CD4-positive, alpha-beta T cell treated with Interleukin-6 at 100 ng/mL for 8 hours (primary cell): ENCODE measurements at places on chromosomes 6 and 20.

GRCh38 chr6:85078058-85078457, 313.7 kb upstream of the TBX18 start:
- DNase-seq: no peak

DNA sequence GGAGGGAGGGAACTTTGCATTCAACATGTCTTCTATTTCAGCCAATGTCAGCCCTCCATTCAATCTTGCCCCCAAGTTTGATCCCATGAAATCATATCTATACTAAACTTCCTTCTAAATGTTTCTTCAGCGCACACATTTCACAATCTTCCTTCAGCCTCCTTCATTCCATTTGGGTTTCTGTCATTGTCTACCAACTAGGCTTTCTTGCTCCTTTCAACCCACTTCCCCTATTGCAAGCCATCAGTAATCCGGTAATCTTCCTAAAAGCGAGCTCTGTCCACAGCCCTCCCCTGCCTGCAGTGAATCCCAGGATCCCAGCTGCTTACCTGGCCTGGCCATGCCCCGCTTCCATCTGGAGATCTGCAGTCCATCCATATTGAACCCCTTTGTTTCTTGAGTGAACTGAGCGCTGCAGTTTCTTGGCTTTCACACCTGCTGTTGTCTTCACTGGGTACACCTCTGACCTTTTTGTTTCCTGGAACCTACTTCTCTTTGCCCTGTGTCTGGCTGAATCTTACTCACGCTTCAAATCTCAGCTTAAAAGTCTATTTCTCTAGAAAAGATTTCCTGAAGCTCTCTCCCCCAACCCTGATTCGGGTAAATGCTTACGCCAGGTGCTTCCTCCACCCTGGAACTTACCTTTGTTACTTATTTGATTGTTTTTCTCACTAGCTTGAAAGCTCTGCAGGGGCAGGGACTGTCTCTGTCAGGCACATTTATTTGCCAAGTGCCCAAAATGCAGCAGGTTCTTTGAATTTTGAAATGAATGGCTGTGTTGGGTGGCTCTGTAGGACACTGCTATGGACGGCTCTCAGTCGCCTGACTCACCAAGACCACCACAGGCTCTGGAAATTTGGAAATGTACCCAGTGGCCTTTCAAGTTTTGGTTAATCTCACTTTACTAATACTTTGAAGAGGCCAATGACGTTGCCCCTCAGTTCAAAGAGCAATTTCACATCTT, 50.3 kb downstream of the ADTRP start:
- peak; percentile 70 for DNase-seq

- no peak for DNase-seq
These were observed 12.9 kb downstream of the TAGAP start for GRCh38 chr6:159031846-159032245.

DNA sequence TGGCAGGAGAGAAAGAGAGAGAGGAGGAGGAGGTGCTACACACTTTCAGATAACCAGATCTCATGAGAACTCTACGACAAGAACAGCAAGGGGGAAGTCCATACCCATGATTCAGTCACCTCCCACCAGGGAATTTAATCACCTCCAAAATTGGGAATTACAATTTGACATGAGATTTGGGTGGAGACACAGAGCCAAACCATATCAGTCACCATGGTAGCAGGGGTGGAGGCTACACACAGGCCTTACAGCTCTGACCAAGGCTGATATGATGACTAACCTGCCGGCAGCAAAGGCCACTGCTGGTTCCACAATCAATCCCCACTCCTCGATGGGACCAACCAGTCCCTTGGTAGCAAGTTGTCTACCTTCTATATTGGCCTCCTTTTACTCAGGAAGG, 13.6 kb upstream of the RBM24 start:
- DNase-seq: no peak

GRCh38 chr6:35262596-35262995, 3.1 kb downstream of the ZNF76 start:
- DNase-seq: no peak

- DNase-seq: peak; percentile 6
These were observed 199.2 kb downstream of the CD83 start for GRCh38 chr6:14316651-14317386.

GRCh38 chr6:34094474-34095135, 51.3 kb downstream of the GRM4 start:
- no peak for DNase-seq

- DNase-seq: no peak
These were observed 21.5 kb upstream of the HS3ST5 start for GRCh38 chr6:114364301-114364700.

- DNase-seq: no peak
These were observed 71.5 kb upstream of the RALY start for GRCh38 chr20:33922224-33922623.

GRCh38 chr20:13220904-13221297, at the start of gene ISM1:
ISM1 (plus strand) TSS chr20:13221274; CDS start chr20:13221777, 503 bp downstream.
- DNase-seq: peak; percentile 3

DNA sequence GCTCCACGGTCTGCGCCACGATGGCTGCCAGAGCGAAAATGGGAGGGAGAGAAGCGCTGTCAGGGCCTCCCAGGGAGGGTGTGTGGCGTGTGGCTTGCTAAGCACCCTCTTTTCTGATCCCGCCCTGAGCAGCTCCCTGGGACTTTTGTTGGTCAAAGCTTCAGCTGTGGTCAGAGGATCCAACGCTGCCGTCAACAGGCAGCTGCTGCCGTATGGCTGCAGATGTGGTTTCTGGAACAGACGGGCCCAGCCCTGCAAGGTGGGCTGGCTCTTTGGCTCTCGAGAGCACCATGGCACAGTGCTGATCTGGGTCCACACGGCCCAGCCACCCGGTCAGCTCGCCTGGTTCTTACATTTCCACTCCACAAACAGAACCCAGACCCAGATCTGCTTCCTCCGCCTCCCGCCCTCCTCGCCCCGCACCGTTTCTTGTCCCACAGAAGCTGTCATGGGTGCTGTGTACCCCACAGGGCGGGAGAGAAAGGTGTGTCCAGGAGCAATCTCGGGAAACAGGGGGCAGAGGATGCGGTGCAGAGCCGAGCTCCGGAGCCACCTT, 86.0 kb upstream of the BHLHE23 start:
- no peak for DNase-seq
